ENCODE measurements at places on chromosomes 5 and 9. TPM values are rescaled to one million over a fixed set of nuclear protein-coding genes. Genes with fewer than 3 reads are reported as not detected.

DNA sequence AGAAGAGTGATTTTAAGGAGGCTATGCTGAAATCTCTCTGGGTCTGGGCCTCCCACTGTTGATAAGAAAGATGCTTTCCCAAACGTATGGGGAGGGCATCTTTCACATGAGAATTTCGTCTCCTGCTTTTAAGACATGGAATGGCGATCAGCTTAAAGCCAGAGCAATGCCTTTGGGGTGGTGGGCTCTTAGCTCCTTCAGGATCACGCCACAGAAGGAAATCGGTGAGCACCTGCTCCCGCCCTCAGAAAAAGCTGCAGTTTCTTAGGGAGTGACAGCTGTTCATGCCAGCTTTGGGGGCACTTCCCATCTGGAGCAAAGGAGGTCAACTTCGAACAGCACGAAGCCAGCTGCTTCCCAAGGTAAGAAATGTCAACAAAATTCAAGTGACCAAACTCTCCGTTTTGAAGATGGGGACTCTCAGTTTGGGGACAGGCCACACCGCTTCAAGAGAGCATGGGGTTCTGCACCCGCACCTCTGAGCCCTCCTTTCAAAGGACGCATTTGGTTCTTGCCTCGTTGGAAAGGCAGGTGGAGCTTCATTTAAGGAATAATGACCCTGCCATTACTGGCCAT, 39.0 kb downstream of the TRIP13 start:
- H3K4me3 ChIP-seq, result no peak overlapping the region
- no peak for DNase-seq
- H3K27me3 ChIP-seq, result no peaks in the 10 kb centered on the region
- peaks cover 24% of the 10 kb centered on the region for H3K4me1 ChIP-seq

DNA sequence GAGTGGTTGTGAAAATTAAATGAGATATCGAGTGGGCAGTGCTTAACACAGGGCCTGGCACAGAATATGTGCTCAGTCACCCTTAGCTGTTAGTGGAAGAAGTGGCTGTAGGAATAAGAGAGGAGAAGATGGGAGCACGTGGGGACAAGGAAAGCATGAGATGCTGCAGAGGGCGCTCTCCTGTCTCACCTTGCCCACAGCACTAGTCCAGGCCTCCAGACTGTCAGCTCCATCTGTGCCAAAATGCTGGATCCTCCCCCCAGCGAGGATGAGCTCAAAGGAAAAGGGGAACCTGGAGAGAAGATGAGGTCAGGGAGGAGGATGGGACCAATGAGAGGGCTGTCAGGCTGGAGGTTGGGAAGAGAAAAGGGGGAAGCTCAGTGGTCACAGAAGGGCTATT, 12.5 kb downstream of the ARAP3 start:
- no peak for DNase-seq
- H3K36me3 ChIP-seq, result peaks cover 9% of the 10 kb centered on the region
- peaks cover 7% of the 10 kb centered on the region for H3K4me1 ChIP-seq

DNA sequence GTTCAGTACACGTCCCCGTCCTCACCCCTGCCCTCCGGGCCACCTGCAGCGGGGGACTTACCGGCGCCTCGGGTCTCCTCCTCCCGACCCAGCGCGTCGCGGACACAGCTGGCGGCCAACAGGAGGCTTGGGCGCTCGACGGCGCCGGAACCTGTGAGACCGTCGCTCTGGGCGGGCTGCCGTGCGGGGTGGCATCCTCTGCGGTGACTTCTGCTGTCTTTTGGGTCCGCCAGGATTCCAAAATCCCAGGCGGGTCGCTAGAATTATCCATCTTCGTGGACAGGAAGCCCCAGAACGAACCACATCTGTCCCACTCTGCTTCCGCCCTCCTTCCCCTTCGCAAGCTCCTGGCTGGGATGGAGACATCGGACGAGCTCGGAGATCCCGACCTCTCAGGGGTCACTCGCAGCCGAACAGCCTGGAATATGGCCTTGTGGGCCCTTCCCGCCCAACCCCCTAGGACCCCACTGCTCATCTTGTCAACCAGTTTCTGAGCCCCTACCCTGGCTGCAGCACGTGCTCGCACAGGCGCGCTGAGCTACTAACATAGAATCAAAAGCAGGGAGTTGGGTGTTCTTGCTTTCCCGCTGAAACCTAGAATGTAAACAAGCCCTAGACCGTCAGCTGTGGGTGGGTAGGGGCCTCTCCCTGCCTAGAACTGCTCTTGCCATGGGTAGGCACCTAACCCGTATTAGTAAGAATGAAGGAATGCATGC, 947 bp upstream of the MARCHF3 start:
- peaks cover 21% of the 10 kb centered on the region for H3K4me1 ChIP-seq
- no peaks in the 10 kb centered on the region for H3K36me3 ChIP-seq
- peak overlapping the region; percentile 88 for H3K27ac ChIP-seq

DNA sequence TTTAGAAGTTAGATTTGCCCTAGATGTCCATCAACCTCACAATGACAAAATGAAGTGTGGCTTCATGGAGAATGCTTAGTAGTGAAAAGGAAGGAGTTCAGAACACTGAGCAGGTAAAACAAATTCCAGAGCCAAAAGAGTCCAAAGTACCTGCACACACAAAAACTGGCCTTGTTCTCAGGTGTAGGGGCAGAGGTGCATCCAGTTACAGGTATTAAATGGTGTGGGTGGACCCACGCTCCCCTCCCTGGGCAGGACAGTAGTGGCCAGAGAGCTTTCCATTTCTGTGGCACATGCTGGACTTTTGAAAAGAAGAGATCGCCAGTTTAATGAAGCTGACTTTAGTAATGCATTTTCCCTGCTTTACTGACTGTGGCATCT, 47.2 kb downstream of the SECISBP2 start:
- no peak for DNase-seq
- H3K4me3 ChIP-seq, result no peak overlapping the region
- H3K4me1 ChIP-seq, result no peaks in the 10 kb centered on the region
- H3K27me3 ChIP-seq, result no peaks in the 10 kb centered on the region

ACOT12 gene
- total RNA-seq, result not detected

GPR21 gene
- total RNA-seq, result 0.52 TPM

IFNA13 gene
- total RNA-seq, result not detected

POLR3G gene
- total RNA-seq, result 1.3 TPM

Data from esophagus muscularis mucosa (tissue), 4 donors.